ENCODE measurements at places on chromosomes 12 and 14. TPM values are rescaled to one million over a fixed set of nuclear protein-coding genes. Genes with fewer than 3 reads are reported as not detected.

Gene SERPINA5
- not detected for total RNA-seq

Gene KRT72
- total RNA-seq, result 4.5 TPM

Gene SIX4
- not detected for total RNA-seq

Gene COL2A1
- 0.18 TPM for total RNA-seq

Gene TOX4
- 31.4 TPM for total RNA-seq

Gene IQSEC3
- total RNA-seq, result 0.40 TPM

Gene TPI1
- total RNA-seq, result 1,061 TPM

Gene DNAJC22
- 56.0 TPM for total RNA-seq

Gene MLH3
- total RNA-seq, result 53.3 TPM

Gene C1RL
- total RNA-seq, result 47.1 TPM

Gene EIF2S3B
- not detected for total RNA-seq

Gene STAC3
- 2.3 TPM for total RNA-seq

DNA sequence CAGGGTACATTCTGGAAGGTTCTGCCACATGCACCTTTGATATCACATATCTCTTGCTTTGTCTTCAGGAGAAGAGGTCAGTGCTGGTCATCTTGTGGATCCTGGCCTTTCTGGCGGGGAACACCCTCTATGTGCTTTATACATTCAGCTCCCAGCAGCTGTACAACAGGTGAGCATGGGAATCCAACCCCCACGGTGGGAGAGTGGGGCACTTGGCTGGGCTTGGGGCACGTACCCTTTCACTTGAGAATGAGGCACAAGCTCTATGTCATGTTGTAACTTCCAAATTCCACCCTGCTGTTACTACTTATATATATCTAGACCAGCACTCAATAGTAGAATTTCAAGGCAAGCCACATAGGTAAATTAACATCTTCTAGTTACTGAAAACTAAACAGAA, 28.6 kb downstream of the RNFT2 start:
- DNase-seq, result no peak
- H3K27ac ChIP-seq, result no peak overlapping the region
- H3K4me3 ChIP-seq, result no peak overlapping the region
- no peaks in the 10 kb centered on the region for H3K4me1 ChIP-seq
- H3K36me3 ChIP-seq, result no peaks in the 10 kb centered on the region

GRCh38 chr12:45379261-45379660, 163.4 kb downstream of the ANO6 start:
- H3K36me3 ChIP-seq, result peaks cover 30% of the 10 kb centered on the region
- no peak overlapping the region for H3K4me3 ChIP-seq
- no peaks in the 10 kb centered on the region for H3K4me1 ChIP-seq
- no peak for DNase-seq
- no peaks in the 10 kb centered on the region for H3K27me3 ChIP-seq

GRCh38 chr14:32197919-32198318, 3.9 kb upstream of the RNU6-7 start:
- H3K4me1 ChIP-seq, result peaks cover 15% of the 10 kb centered on the region
- H3K27ac ChIP-seq, result no peak overlapping the region
- no peaks in the 10 kb centered on the region for H3K36me3 ChIP-seq
- no peak overlapping the region for H3K4me3 ChIP-seq
- no peaks in the 10 kb centered on the region for H3K27me3 ChIP-seq
- DNase-seq, result no peak

DNA sequence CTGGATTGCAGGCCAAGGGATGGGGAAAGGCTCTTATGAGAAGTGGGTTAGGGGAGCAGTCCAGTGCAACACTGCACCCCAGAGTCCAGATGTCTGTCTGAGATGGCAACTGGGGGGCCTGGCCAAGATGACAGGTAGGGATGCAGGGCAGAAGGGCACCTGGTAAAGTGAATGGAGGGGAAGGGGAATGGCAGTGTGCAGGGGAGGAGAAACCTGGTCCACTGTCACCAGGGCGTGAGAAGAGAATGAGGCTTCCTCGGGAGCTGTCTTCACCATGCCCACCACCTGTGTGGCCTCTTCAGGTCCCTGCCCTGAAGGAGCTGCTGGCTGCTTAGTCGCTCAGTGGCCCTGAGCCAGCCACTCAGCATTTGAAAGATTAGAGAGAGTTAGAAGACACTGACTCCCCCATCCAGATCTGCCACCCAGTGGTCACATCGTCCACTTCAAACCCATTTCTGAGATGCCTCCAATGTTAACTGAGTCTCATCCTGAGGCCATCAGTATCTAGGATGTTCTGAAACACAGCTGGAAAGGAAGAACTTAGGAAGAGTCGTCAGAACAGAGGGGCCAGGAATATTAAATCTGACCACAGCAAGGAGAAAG, 57.3 kb downstream of the PLEKHG3 start:
- H3K27ac ChIP-seq, result peak overlapping the region; percentile 65
- no peak overlapping the region for H3K4me3 ChIP-seq
- no peaks in the 10 kb centered on the region for H3K27me3 ChIP-seq

- H3K27ac ChIP-seq, result no peak overlapping the region
- no peaks in the 10 kb centered on the region for H3K4me1 ChIP-seq
- DNase-seq, result no peak
- no peaks in the 10 kb centered on the region for H3K27me3 ChIP-seq
Observed at GRCh38 chr12:96143392-96143791, 50.8 kb upstream of the ELK3 start.

GRCh38 chr12:11555743-11556625, 93.5 kb upstream of the ETV6 start:
- no peaks in the 10 kb centered on the region for H3K4me1 ChIP-seq
- DNase-seq, result no peak
- H3K4me3 ChIP-seq, result peak overlapping the region; percentile 33
- H3K36me3 ChIP-seq, result no peaks in the 10 kb centered on the region
- no peaks in the 10 kb centered on the region for H3K27me3 ChIP-seq

GRCh38 chr12:131607658-131608447, 103.0 kb upstream of the SFSWAP start:
- no peaks in the 10 kb centered on the region for H3K36me3 ChIP-seq
- H3K27me3 ChIP-seq, result no peaks in the 10 kb centered on the region
- no peaks in the 10 kb centered on the region for H3K4me1 ChIP-seq
- H3K27ac ChIP-seq, result no peak overlapping the region
- DNase-seq, result no peak
- H3K4me3 ChIP-seq, result no peak overlapping the region

GRCh38 chr12:89765959-89766824, 57.6 kb upstream of the ATP2B1 start:
- peaks cover 3% of the 10 kb centered on the region for H3K4me1 ChIP-seq
- no peak overlapping the region for H3K4me3 ChIP-seq
- no peak overlapping the region for H3K27ac ChIP-seq
- H3K27me3 ChIP-seq, result no peaks in the 10 kb centered on the region
- DNase-seq, result no peak

GRCh38 chr12:6784761-6785160, 4.6 kb upstream of the CD4 start:
- DNase-seq, result no peak
- H3K4me1 ChIP-seq, result no peaks in the 10 kb centered on the region
- no peak overlapping the region for H3K4me3 ChIP-seq
- no peaks in the 10 kb centered on the region for H3K27me3 ChIP-seq

GRCh38 chr14:104348741-104349140, 210.4 kb downstream of the KIF26A start:
- no peaks in the 10 kb centered on the region for H3K27me3 ChIP-seq
- no peaks in the 10 kb centered on the region for H3K4me1 ChIP-seq
- H3K27ac ChIP-seq, result no peak overlapping the region
- H3K36me3 ChIP-seq, result no peaks in the 10 kb centered on the region
- no peak for DNase-seq

GRCh38 chr12:25977047-25977446, 18.6 kb downstream of the RASSF8 start:
- H3K36me3 ChIP-seq, result no peaks in the 10 kb centered on the region
- DNase-seq, result no peak
- H3K4me3 ChIP-seq, result no peak overlapping the region
- H3K4me1 ChIP-seq, result no peaks in the 10 kb centered on the region
- no peak overlapping the region for H3K27ac ChIP-seq

DNA sequence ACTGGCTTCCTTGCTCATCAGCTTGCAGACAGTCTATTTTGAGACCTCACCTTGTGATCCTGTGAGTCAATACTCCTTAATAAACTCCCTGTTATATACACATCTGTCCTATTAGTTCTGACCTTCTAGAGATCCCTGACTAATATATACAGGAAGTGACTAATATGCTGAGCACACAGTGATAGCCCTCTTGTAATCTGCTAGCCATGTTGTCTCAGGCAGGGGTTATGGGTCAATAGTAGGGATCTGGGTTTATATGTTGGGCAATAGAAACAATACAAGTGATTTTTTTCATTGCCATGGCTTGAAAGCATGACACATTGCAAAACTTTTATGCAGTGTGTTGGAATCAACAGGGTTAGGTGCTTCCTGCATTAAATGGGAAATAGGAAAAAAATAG, 562.2 kb downstream of the GALC start:
- no peaks in the 10 kb centered on the region for H3K36me3 ChIP-seq
- no peaks in the 10 kb centered on the region for H3K27me3 ChIP-seq
- DNase-seq, result no peak
- H3K4me3 ChIP-seq, result no peak overlapping the region

GRCh38 chr12:127802271-127802670, 464.7 kb upstream of the TMEM132C start:
- no peaks in the 10 kb centered on the region for H3K36me3 ChIP-seq
- H3K4me3 ChIP-seq, result no peak overlapping the region
- no peaks in the 10 kb centered on the region for H3K4me1 ChIP-seq

DNA sequence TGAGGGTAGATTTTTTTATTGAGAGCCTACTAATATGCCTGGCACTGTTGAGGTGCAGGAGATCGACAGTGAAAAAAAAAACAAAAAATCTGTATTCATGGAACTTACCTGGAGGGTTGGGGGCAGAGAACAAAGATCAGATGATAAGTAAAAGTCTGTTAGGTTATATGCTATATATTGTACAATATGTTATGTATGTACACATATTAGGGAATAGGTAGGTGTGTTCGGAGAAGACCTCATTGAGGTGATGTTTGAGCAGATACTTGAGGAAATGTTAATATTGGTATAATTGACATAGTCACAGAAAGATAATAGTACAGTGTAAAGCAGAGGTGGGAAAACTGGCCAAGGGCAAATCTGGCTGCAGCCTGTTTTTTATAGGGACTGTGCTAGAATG, 5.6 kb downstream of the ARF6 start:
- no peak overlapping the region for H3K4me3 ChIP-seq
- H3K4me1 ChIP-seq, result no peaks in the 10 kb centered on the region
- no peaks in the 10 kb centered on the region for H3K36me3 ChIP-seq
- H3K27ac ChIP-seq, result peak overlapping the region; percentile 27
- no peak for DNase-seq

DNA sequence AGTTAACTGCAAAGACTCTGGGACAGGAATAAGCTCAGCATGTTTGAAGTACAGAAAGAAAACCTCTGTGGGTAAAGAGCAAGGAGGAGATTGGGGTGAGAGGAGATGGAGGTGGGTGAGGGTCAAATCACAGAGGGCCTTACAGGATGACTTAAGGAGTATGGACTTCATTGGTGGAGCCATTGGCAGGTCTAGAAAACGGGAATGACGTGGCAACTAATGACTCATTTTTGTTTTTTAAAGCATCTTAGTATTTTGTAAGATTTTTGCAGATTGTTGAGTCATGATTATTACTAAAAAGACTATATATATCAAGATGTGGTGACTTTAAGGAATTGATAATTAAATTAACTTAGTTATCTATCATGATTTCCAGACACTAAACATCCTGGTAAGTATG, 18.5 kb downstream of the UTP20 start:
- no peaks in the 10 kb centered on the region for H3K27me3 ChIP-seq
- no peak overlapping the region for H3K4me3 ChIP-seq
- no peak overlapping the region for H3K27ac ChIP-seq
- H3K4me1 ChIP-seq, result no peaks in the 10 kb centered on the region

- peak; percentile 59 for DNase-seq
- no peak overlapping the region for H3K27ac ChIP-seq
- no peaks in the 10 kb centered on the region for H3K36me3 ChIP-seq
- peaks cover 11% of the 10 kb centered on the region for H3K4me1 ChIP-seq
Observed at GRCh38 chr14:63663428-63664341, 22.0 kb upstream of the WDR89 start.

DNA sequence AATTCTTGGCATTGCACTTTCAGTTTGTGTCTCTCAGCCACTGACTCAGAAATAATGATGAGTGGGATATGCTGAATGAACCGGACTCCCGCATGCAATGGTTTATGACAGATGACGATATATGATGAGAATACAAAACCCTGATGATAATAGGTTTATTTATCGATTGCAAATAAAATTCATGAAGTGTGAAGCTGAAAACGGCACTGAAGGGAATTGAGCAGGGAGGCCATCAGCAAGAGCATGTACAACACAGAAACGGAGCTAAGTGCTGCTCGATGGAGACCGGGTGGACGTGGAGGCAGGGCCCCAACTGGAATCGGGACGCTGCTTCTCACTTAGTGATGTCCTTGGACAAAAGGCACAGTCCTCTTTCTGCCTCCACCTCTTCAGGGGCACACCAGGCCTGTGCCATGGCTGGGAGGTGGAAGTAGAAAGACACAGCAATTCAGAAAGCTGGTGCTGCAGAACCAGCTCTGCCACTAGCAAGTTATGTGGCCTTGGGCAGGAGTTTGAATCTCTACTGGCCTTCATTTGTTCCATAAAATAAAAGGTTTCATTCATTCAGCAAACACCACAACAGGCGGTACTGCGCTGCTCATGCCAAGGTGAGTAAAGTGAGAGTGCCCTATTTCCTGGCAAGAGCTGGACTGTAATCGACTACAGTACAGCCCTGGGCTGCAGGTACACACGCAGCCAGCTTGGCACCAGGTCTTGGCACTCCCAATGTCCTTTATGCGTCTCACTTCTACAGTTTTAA, 117.0 kb downstream of the EGLN3 start:
- H3K27me3 ChIP-seq, result no peaks in the 10 kb centered on the region
- no peaks in the 10 kb centered on the region for H3K36me3 ChIP-seq
- DNase-seq, result no peak
- no peak overlapping the region for H3K4me3 ChIP-seq

GRCh38 chr12:2481951-2482350, 312.8 kb upstream of the FKBP4 start:
- H3K4me1 ChIP-seq, result no peaks in the 10 kb centered on the region
- H3K27me3 ChIP-seq, result no peaks in the 10 kb centered on the region
- H3K4me3 ChIP-seq, result no peak overlapping the region
- no peaks in the 10 kb centered on the region for H3K36me3 ChIP-seq
- no peak for DNase-seq

Measured in Peyer's patch (tissue), 4 donors.